ENCODE measurements at places on chromosomes 1 and 21.

- DNase-seq = no peak
Observed at GRCh38 chr1:207030522-207031009, 2.0 kb downstream of the C1orf116 start.

- DNase-seq = no peak
Observed at GRCh38 chr1:45925728-45926287, 122.4 kb downstream of the MAST2 start.

DNA sequence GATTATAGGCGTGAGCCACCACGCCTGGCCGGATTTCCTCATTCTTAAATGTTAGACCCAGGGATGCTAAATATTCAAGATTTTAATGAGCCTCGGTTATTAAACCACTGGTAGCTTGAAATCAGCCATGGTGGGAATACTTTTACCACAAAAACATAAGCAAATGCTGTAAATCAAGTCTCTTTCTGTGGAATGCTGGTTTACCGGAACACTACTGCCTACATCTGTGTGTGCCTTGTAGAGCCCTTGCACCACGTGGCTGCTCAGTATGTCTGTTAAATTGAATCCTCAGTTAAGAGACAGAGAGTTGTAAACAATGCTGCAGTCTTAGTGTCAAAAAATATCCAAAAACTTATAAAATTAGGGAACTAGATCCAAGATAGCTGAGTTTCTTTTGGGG, 26.8 kb upstream of the CNN3 start:
- no peak for DNase-seq

DNA sequence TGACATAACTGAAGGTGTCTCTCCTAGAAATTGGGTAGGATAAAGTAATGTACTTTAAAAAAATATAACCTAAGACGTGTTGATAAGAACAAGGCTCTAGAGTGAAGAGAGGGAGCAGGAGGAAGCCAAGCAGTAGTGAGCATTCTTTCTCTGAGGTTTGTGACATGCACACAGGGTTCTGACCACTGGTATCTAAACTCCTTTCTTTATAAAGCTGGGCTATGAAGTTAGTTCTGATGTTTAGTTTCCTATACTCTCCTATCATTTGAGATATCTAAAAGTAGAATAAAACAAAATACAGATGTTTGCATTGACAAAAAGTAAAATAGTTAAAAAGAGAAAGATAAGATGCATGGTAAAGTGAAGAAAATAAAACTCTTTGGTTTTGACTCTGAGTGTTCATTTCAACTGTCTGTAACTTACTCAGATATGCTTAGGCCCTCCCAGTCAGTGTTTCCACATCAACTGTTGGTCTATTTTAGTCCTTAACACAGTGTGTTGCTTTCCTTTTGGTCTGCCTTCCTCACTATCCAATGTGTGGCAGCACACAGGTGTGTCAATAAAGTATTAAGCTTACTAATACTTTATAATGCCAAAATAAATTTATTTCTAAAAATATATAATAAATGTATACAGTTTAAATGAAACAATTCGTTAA, 543.5 kb downstream of the PTPRC start:
- no peak for DNase-seq

DNA sequence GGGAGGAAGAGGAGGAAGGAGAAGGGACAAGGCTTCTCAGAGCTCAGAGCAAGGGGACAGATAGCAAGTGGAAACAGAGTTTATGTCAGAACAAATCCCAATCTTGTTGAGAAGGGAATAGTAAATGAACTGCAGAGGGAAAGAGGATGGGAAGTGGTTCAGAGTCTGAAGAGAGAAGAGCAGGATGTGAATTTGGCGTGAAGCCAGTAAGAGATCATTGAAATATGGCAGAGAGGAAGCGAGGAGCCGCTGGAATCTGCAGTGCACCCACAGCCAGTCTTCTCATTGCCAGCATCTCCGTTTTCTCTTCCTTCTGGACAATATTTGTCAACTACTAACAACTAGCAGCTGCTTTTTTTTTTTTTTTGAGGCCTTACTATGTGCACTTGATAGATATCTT, 19.1 kb downstream of the OLFML3 start:
- no peak for DNase-seq

DNA sequence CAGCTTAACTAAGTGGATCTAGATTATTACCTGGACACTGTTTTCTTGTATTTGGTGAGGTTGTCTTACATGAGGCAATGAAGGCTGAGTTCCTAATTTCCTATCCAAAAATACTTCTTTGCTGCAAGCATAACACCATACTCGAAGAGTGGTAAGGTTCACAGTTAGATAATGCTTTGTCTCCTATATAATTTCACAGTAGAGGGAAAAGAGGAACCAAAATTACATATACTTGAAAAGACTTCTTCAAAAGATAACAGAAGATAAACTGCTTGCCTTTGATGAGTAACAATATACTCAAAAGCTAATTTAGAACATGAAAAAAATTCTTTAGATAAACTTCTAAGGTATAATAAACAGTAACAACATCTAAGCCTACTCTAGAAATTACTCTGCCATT, 20.4 kb downstream of the USP33 start:
- no peak for DNase-seq

DNA sequence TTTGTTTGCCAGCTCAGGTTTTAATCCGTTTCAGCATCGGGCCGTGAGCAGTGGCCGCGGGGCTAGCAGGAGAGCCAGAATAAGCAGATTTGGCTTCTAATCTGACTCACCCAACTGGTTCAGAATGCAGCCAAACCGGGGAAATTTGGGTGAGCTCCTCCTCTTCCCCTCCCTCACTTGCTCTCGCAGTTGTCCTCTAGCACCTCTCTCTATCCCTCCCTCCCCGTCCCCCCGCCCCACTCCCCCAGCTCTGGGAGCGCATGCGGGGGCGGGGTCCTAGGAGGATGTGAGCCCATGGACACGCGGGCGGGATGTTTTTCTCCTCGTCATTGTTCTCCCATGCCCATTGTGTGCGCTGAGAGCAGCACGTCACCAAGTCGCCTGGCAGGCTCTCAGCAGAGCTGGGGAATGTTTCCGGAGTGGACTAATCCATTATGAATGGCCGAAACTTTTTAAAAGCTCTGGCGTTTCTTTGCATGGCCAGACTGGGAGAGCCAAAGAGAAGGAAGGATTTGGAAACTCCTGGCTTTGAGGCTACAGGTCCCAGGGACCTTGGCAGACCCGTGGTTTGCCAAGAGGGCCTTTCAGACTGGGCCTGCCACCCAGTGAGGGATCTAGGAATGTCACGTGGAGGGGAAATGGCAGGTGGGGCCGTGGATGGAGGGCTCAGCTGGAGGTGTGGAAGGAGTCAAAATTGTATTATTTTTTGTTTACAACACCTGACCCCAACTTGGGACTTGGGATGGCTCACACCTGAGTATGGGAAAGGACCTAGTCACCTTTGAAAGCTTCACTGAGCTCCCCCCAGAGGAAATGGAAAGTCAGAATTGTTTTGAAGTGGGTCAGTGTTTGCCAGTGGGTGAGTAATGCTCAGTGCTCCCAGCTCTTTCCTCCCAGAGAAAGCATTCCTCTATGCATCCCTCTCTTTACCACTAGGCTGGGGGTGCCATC, 39.2 kb downstream of the CDK18 start:
- no peak for DNase-seq

DNA sequence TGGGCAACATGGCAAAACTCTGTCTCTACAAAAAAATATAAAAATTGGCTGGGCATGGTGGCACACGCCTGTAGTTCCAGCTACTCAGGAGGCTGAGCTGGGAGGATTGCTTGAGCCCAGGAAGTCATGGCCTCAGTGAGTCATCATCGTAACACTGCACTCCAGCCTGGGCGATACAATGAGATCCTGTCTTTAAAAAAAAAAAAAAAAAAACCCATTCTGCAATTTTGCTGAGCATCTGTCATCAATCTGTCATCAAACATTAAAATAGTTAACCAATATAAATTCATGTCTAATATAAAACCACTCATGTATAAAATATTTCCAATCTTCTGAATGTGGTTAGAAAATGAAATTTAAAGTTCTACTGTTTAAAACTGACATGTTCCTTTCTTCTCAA, 56.9 kb downstream of the LPAR3 start:
- DNase-seq = no peak

DNA sequence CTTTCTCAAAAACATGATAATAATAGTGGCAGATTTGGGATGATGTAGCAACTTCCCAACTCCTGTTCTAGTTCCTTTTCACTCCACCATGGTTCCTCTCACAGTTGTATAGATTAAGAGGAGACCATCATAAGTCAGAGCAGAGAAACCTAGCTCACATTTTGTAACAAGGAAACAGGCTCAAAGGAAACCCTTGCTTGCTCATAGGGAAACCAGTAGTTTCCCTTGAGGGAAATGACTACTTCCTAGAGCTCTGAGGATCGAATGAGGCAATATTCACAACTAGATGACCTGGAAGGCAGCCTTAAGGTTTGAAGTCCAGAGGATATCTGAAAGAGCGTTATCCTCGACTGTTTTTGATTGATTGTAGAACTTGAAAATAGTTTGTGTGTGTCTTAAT, 76.1 kb upstream of the C8B start:
- DNase-seq = no peak

GRCh38 chr1:21308330-21308729, 18.1 kb upstream of the ECE1 start:
- no peak for DNase-seq

- no peak for DNase-seq
Observed at GRCh38 chr1:43299101-43299500, 1.7 kb upstream of the TIE1 start.

- DNase-seq = peak; percentile 83
Observed at GRCh38 chr1:39609618-39610331, 29.7 kb downstream of the HEYL start.

DNA sequence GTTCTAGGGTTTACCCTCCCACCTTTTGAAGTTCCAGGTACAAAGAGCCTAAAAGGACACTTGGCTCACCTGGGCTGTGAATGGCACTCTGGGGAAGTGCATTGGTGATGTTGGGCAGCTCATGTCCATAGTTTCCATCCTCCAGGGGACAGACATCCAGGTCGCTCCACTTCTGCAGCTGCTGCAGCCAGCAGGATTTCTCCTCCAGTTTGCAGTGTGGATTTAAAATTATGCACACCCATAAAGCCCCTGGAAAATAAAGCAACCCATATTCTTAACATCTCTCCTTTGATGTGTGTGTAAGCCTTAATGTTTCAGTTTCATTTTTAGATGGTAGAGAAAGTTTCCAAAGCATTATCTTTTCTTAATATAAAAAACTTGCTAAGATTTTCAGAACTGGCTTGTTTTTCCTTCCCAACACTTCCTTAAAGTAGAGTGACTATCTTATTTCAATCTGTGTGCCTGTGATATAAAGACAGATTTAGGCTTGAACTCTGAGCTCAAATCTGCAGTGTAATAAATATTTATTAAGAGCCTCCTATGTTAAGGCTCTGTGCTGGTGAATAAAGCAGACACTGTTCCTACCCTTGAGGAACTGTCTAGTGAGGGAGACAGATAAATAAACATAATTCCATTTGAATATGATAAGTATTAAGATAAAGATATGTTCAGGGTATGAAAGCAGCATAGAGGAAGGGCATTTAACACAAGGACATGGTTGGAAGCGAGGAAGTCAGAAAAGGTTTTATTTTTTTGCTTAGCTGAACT, 39.1 kb downstream of the UROD start:
- DNase-seq = no peak

DNA sequence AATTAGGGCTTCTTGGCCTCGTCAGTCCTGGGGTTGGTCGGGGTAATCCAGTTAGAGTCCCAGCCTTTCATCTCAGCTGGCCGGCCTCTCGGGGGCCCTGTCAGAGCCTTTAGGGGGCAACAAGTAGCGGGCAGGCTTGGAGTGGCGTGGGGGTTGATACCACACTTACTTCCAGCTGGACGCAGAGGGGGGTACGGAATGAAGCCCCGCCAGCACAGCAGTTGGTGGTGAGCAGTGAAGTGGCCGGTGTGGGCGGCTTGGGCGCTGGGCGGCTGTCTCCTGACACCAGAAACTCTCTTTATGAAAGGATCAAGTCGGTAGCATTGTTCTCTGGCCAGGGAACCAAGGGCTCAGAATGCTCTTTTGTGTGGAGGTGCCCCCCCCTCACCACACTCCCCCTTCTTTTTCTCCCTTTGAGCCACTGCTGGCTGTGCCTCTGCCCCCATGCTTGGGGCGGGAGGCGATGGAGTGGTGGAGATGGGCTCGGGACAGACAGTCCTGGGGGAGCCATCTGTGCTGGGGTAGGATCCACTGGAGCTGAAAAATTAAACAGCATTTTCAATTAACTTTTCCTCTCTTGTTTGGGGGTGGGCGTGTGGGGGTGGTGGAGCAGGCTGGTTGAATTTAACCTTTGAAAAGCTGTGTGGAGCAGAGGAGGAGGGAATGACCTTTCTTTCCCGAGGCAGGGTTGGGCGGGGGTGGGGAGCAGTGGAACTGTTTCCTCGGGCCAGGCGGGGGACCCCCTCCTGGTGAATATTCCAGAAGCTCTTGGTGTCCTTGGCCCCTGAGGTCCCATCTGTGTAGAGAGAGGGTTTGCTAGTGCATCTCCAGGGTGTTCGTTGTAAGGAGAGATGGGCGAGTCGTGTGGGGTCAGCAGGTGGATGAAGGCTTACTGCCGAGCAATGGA, 102.7 kb downstream of the RNF220 start:
- DNase-seq = no peak

Data from activated naive CD4-positive, alpha-beta T cell treated with anti-CD3 and anti-CD28 coated beads, Interleukin-2, amount 50 U/mL, for 16 hours (primary cell).